ENCODE measurements at places on chromosomes 6 and 20.
A peak's percentile ranks its signal among the peaks of the same experiment; 100 is the strongest.

GRCh38 chr6:9532621-9533557, 882.0 kb downstream of the TFAP2A start:
- DNase-seq = no peak

DNA sequence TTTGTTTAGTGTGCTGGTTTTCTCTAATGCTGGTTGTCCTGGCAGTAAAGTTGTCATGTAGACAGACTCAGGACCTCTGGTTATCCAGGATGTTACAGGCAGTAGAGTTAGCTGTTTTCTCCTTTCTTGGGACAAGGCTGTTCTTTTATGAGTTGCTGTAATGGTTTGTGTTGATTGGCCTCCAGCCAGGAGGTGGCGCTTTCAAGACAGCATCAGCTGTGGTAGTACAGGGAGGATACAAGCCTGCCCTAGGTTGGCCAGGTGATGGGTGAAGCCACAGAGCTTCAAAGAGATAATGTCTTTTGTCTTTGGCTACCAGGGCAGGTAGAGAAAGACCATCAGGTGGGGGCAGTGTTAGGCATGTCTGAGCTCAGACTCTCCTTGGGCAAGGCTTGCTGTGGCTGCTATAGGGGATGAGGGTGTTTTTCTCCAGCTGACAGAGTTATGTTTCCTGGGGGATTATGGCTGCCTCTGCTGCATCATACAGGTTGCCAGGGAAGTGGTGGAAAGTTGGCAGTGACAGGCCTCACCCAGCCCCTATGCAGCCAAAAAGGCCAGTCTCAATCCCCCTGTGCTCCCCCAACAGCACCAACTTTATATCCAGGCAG, 127.2 kb upstream of the TAB2 start:
- DNase-seq = no peak

GRCh38 chr6:39317256-39317655, 3.0 kb upstream of the KCNK17 start:
- no peak for DNase-seq

GRCh38 chr6:35723587-35723986, 13.2 kb upstream of the ARMC12 start:
- DNase-seq = no peak

DNA sequence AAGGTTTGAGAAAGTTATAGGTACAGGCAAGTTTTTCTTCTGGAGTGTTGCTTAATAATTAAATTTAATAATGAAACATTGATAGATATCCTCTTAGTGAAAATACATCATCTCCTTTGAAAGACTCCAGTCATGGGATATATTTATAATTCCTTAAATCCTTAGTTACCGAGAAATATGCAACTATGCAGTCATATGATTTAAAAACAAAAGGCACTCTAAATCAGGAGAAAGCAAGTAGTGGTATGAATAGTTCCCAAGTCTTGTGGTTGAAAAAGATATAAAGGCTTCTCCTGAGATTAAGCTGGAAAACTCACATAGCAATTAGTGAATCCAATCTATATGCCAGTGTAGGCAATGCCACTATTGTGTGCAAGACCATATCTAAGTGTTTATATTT, 475.4 kb downstream of the EYS start:
- no peak for DNase-seq

DNA sequence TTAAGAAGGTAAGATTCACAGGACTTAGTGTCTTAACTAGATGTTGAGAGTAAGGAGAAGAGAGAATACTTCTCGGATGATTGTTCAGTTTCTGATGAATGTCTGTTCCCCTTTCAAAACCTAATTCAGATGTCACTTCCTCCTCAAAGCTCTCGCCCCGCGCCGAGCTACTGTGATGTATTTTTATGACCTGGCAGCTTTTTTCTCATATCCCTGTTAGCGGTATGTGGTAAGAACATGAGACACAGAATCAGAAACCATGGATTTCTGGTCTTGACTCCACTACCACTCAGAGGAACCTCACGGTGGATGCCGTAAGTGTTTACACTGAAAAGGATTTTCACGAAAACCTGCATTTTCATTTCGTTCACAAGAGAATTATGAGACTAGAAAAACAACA, 48.4 kb downstream of the CEP43 start:
- no peak for DNase-seq

DNA sequence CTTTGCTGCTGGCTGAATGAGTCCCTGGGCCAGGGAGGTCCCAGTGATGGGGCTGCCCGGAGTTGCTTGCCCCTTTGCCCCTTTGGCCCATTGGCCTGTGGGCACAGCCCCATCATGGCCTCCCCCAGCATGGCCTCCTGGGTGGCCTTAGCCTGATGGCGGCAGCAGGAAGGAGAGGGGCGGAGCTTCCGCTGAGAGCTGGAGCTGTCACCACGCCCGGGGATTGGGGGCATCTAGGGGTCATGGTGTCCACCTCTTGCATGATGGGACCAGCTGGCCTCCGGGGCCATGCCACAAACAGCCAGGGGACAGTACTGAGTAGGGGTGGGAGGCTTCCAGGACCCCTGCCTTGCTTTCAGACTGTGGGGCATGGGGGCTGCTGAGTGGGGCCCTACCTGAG, 31.5 kb upstream of the GATA5 start:
- no peak for DNase-seq

GRCh38 chr6:26179675-26180074, 92.4 kb downstream of the HFE start:
- no peak for DNase-seq

DNA sequence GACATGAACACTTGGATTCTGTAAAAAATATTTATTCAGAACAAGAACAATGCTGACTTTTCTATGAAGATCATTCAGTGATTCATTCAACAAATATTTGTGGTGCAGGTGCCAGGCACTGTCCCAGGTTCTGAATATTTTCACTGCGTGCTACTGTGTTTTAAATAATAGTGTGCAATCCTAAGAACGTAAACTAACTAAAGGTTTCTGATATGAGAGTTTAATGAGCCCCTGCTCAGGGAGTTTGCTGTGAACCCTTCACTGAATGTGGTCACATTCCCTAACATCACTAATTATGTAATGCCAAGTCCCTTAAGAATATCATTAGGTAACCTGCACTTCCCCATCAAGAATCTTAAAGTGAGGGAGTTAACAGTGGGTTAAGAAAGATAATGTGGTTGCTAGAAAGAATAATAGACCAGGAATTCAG, 1.7 kb upstream of the TMEM170B start:
- DNase-seq = no peak

GRCh38 chr6:42572523-42572922, 8.7 kb downstream of the UBR2 start:
- DNase-seq = no peak

DNA sequence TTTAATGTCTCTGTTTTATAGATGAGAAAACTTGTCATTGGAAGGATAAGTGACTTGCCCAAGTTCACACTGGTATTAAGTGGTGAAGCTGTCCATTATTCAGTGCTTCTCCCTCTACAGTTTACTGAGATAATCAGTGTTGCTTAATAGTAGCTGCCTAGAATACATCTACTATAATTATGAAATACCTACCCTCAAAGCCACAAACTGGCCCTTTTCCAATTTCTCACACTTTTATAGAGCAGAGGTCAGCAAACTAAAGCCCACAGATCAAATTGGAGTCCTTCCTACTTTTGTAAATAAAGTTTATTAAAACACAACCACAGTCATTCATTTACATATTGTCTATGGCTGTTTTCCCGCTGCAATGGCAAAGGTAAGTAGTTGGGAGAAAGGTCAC, 73.5 kb downstream of the EYS start:
- no peak for DNase-seq

DNA sequence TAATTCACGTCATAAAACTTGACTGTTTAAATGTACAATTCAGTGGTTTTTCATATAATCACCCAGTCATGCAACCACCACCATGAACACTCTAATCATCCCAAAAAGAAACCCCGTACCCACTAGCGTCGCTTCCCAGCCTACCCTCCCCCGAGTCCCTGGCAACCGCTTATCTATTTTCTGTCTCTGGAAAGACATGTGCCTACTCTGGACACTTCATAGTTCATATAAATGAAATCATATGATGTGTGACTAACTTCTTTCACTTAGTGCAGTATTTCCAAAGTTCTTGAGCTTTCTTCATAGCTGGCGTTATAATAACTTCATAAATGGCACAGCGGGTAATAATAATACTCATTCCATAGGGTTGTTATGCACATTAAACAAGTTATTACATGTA, 215.2 kb downstream of the MYLK4 start:
- no peak for DNase-seq

DNA sequence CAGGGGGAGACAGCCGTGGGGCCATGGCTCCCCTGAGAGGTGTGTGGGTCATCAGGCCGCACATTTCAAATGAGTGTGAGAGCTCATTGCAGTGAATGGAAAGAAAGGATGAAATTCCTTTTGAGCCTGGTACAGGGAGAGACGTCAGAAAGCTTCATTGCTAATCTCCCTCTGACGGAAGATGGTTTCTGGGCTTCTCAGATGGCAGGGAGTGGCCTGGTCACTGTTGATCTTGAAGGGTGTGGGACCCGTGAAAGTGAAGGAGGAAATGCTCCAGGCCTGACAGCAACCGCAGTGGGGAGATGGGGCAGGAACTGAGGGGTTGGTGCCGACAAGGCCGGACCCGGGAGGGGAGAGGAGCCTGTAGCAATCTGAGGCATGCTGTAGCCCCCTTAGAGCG, 127.4 kb downstream of the MYLK4 start:
- DNase-seq = no peak

DNA sequence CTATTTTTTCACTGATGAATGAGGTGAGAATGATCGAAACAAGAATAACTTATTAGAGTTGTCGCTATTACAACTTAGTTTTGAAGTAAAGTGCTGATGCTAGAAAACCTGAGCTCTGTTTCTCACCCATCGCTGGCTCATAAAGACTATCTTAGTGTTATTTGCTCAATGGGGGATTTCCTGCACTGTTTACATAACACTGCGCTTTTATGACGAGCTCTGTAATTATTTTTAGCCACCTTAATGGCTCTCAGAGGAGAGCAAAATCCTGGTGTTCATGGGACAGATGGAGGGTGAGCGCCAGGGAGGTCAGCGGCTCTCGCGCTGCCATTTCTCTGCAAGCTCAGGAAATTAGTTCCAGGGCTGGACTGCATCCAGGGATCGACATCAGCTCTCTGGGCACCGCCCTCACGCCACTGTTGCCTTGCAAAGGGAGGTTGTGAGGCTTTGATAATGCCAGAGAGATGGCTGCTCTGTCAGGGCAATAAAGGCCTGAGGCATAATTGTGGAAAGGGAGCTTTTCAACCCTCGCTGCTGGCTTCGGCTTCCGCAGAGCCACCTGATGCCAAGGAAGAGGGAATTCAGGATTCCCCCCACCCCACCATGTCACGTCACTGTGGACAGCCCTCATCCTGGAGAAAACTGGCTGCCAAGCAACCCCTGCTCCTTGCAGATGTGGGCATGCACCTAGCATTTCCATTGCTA, 72.0 kb downstream of the DACT2 start:
- DNase-seq = peak; percentile 80

- DNase-seq = no peak
Measured at GRCh38 chr6:169763308-169763707, 11.9 kb downstream of the ERMARD start.

DNA sequence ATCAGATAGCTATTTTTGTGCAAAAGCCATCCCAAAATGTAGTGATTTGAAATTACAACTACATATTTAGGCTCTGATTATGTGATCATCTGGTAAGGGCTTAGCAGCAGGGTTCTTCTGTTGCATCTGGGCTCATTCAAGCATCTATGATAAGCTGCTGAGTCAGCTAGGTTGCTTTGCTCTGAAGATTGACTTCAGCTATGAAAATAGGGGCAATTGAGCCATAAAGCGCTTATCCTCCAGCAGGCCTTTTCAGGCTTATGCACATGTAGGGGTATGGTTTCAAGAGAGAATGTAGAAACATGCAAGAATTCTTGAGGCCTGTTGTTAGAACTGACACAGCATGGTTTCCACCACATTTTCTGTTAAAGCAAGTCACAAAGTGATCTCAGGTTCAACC, 114.1 kb downstream of the PLCB1 start:
- DNase-seq = no peak

DNA sequence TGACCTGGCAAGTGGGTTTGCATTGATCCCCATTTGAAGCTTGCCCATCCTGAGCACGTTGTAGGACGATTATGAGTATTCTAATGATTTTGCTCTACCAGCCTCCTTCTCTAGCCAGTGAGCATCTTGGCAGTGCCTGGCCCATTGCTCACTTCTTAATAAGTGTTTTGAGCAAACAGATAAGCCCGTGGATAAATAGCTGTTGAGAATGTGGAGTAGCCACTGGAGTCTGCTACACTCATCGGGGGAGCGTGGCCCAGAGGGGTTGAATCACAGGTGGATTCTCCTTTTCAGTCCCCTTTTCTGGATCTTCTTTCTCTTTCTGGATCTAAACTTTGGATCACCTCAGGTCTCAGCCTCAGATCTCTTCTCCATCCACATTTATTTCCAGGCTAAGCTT, 15.9 kb upstream of the EDN3 start:
- DNase-seq = no peak

DNA sequence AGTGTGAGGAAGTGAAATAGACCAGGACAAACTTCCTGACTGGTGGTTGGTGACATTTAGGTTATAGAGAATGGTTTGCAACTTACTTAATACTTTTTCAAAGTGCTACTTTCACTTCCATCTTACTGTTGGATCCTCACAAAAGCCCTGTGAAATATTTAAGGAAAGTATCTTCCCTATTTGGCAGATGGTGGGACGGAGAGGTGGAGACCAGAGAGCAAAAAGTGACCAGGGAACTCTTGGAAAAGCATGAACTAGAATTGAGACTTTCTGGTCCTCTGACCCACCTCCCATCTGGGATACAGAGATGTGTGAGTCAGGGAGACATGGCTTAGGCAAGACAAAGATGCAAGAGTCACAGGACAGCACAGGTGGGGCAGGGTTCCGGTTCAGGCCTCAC, 3.0 kb downstream of the TRIM10 start:
- DNase-seq = no peak

DNA sequence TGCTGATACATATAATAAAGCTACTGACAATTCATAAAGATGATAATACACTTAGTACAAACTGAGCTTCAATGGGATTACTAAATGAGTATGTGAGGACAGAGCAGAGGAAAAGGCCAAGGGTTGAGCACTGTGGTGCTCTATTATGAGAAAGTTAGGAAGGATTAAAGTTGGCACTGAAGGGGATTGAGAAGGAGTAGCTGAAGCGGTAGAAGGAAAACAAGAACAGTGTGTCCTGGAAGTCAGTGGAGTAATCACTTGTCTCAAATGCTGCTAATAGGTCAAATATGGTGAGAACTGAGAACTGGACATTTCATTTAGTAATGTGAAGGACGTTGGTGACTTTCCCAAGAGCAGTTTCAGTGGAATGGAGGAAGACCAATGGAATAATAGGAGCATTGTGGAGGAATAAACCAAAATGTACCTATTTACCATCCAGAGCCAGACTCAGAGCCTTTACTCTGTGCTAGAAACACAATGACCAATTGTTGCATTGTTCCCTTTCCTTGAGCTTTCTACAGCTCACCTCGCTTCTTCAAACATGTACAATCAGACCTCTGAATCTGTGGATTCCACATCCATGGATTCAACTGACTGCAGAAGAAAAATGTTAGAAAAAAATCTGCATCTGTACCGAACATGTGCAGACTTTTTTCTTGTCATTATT, 255.9 kb downstream of the LAMA2 start:
- DNase-seq = no peak

DNA sequence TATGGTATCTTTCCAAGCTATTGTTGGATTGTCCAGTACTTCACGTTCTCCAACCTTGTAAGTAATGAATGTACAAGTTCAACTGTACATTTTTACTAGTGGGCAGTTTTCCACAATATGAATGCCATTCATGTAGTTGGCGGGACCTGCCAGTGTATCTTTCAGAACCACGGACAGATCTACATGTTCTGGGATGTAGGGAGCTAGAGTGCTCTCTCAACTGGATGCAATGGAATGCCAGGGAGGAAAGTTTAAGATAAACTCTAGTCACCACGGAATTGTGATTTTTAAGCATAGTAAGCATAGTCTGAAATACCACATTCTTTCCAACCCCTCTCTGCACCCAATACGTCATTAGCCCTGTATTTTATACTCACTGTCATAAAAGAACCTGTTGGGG, 21.5 kb upstream of the HLA-C start:
- DNase-seq = no peak
